ENCODE measurements at places on chromosomes 11 and 22.

GRCh38 chr11:130118636-130119387 lies 40.8 kb upstream of the ST14 start:
- DNase-seq = no peak

- peak; percentile 82 for DNase-seq
Measured at GRCh38 chr11:910044-910588, 494 bp downstream of the CHID1 start.

- no peak for DNase-seq
Measured at GRCh38 chr11:130312046-130312445, 2.7 kb downstream of the ZBTB44 start.

GRCh38 chr11:110463153-110463552 lies 33.4 kb downstream of the FDX1 start:
- DNase-seq = peak; percentile 86

DNA sequence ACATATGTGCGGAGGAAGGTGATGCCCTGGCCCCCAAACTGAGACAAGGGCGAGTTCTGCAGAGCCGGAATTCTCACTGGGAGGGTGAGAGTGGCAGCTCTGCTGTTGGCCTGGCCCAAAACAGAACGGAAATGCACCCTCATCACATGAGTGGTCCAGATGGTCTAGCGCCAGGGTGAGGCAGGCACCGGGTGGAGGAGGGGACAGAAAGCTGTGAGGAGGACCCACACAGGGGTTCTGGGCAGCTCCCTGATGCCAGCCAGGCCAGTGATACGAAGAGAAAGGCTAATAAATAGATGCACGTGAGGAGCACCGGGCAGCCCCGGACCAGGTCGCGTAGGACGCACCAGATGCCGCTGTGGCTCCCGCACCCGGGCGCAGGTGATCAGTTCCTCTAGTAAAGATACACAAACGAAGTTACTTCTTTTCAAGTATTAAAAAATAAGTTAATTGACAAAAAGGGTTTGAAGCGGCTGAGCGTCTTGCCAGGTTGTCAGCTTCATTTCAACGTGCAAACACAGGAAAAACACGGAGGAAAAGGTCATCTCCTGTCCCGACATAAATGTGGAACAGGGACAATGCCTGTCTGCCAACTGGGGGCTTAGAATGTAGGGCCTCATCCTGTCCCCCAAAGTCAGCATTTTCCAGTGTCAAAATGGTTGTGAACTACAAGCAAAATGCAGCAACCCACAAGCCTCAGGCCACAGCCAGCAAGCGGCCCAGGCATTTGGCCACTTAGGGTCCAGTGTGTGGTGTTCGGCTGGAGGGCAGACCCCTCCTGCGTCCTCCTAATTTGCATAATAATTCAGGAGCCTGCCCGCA lies 15.3 kb upstream of the BID start:
- DNase-seq = no peak

GRCh38 chr11:62847767-62848314 lies 8.5 kb upstream of the WDR74 start:
- DNase-seq = peak; percentile 18

DNA sequence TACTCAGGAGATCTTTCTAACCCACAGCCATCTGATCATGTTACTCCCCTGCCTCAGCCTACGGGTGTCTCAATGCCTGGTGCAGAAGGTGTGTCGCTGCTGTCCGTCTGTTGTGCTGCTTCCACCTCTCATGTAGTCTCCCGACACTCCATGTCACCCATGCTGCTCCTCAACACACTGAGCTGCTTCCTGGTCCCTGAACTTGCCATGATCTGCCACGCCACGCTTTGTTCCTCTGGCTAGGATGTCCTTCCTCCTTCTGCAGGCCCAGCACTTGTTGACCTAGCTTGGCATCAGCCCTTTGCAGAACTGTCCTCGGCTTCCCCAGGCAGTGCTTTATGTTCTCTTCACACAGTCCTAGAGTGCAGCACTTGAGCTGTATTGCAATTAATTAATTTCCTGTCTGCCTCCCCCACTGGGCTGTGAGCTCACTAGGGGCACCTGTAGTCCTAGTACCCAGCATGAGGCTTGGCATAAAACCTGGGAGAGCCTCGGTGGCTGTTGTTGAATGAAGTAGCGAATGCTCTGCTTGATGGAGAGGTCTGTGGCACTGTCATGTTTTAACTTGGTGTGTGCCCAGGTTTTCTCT lies 9.5 kb downstream of the GTPBP1 start:
- peak; percentile 70 for DNase-seq

GRCh38 chr11:83682611-83682973 lies 396.4 kb upstream of the CCDC90B start:
- no peak for DNase-seq

- no peak for DNase-seq
Measured at GRCh38 chr22:20638507-20638870, 131.1 kb downstream of the MED15 start.

GRCh38 chr11:115178705-115179104 lies 325.5 kb downstream of the CADM1 start:
- DNase-seq = no peak

DNA sequence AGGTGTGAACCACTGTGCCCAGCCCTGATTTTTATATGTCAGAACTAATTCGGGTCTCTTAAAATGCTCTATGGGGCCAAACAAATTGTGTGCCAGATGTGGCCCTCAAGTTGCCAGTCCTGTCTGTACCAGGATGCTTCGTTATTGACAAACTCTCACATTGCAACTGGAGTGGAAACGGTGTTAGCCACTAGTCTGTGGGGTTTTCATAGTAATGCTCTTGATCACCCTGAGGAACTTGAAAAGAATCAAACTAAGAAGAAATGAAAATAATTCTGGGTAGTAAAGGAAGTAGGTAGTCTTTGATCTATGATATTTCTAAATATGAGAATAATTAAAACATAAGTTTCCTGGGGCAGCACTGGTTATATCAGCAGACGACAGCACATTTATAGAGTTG lies 67.3 kb upstream of the ADSL start:
- no peak for DNase-seq

GRCh38 chr22:47092896-47093311 lies 330.5 kb downstream of the TBC1D22A start:
- no peak for DNase-seq

GRCh38 chr11:77617892-77618291 lies 19.7 kb downstream of the CLNS1A start:
- DNase-seq = no peak

- DNase-seq = no peak
Measured at GRCh38 chr22:40332319-40332781, 13.9 kb upstream of the ADSL start.

GRCh38 chr11:103699216-103699615 lies 337.2 kb upstream of the DDI1 start:
- DNase-seq = no peak

GRCh38 chr11:17407575-17407974 lies 19.1 kb upstream of the KCNJ11 start:
- DNase-seq = no peak

DNA sequence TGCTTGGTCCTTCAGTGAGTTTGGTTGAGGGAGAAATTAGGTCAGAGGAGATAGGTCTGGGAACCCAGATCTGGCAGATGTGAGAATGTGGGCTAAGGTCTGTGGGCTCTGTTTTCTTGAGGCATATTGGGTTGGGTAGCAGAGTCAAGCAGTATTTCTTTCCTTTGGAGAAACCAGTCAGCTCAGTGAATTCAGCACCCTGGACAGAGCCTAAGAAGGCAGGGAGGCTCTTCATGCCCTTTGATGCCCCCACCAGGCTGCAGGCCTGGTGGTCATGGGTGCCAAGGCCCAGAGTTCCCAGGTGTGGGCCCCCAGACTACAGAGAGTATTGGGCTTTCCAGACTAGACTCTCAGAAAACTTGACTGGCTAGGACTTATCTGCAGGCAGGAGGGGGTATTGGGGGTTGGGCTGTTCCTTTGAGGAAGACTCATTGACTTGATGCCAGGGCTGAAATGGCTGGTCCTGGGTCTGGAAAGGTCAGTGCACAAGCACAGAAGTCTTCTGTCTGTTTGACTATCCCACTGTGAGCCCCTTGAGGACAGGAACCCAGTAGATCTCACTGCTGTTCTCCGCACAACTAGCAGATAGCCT lies 45.3 kb upstream of the NECTIN1 start:
- DNase-seq = peak; percentile 47

DNA sequence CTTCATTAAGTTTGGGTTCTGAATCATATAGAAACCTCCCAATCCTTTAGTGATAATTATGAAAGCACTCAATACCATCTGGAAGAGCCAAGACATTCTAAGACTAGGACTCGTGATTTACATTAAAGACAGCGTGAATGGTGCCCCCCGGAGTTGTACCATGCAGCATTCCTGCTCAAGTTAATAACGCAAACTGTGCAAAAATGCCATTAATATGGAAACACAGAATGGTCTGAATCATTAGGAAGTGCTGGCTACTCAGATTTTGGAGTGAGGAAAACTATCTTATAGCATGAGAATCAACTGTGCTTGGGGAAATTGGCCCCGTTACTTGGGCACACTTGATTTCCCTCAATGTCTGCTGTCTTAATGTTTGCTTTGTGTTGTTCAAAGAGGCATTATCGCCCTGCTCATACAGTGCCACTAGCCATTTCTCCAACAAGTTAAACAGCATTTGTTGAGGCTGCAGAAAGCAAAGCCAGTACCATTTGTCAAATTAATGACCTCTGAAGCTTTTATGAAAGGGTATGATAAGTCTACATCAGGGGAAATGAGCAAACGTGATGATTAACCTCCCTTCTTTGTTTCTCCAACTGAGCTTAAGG lies 18.5 kb upstream of the TPH1 start:
- no peak for DNase-seq

- peak; percentile 28 for DNase-seq
Measured at GRCh38 chr11:66366844-66367477, 4.6 kb downstream of the SLC29A2 start.

DNA sequence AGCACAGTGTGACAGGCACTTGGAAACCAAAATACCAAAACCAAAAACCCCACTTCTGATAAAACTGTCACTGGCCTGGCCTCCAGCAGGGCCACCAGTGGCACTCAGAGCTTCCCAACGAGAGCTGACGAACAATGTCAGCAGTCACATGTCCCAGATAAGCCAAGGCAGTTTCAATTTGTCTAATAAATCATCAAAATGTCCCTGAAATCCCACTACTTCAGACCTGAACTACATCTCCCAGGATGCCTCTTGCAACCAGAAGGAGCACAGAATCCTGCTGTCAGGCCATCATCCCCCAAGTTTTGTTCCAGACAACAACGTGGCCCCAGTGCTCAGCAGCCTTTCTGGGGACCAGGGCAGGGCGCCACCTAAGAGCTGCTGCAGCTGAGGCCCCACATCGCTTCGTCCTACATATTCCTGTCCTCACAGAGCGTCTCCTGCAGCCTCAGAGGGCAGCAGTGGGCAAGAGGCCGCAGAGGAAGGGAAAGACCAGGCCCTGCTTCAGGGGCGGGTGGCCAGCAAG lies 25.1 kb downstream of the LRFN4 start:
- no peak for DNase-seq

- DNase-seq = no peak
Measured at GRCh38 chr11:86538223-86538548, 134.2 kb downstream of the ME3 start.

DNA sequence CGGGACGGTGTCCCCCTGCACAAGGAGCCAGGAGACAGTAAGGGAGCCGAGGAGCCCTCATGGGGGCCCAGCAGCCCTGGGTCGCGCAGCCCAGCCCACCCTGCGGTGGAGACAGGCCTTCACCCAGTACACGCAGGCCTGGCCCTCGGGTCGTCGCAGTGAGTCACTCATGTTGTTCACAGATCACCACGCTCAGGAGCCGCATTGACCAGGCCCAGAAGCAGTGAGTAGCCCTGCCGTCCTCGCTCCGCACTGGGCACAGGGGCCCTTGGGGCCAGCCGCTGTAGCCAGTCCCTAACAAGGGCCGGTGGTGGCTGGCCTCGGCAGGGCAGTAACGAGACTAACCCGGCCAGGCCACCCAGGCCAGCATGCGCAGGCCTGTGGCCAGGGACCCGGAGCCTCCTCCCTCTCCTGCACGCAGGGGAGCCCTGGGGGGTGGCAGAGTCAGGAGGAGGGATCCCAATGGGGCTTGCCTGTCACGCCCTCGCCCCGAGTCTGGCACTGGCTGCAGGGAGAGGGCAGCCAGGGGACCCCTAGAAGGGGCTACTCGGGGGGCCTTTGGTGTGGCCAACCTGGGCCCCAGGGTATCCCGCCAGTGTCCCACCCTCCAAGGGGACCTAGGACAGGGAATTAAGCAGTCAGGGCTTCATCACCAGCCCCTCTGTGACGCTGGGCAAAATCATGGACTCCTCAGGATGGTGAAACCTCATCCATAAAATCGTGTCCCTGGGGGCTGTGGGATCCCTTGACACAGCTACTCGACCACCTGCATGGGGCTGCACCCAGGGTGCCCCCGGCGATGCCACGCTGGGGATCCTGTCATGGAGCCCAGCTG lies 10.1 kb upstream of the MRPL23 start:
- DNase-seq = peak; percentile 80

DNA sequence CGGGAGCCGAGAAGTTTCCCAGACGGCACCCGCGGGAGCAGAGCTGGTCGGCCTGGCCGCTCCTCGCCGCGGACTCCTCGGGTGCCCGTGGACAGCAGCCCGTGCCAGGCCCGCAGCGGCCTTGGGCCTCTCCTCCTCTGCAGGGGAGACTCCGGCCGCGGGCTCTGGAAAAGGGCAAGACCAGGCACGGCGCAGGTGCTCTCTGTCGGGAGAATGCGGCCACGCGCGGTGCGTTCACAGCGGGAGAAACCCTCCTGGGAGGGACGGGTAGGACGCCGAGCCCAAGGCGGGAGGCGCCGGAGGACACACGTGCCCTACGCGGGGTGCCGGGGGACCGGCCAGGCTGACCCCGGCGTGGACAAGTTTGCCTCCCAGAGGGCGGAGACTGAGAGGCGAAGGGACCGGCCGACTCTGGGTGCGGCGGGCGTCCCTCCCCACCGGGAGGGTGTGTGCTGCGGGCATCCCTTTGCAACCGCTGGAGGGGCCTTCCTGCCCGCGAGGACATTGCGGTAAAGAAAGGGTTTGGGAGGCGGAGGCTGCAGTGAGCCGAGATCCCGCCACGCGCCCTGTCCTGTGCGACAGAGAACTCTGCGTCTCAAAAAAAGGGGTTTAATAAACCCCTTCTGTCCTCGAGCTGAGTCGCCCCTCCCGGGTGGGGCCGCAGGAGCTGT lies 2.3 kb downstream of the IFITM1 start:
- peak; percentile 84 for DNase-seq
